ENCODE measurements at places on chromosomes 1 and 21.

DNA sequence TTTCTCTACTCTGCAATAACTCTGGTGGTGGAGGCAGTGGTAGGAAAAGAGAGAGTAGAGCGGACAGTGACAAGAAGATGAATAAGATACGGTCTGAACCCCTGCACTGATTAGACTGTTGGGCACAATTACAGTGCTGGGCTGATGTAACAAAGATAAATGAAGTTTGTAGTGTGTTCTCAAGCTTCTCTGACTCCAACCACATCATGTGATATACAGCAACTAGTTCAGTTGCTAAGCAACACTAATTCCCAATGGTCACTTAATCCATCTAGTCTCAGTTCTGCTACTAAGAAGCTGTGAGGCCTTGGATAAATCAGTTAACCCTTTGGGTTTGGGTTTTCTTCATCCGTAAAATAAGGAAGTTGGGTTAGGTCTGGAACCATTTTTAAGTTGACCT is 17.3 kb downstream of the DDR2 start:
- no peak for DNase-seq

DNA sequence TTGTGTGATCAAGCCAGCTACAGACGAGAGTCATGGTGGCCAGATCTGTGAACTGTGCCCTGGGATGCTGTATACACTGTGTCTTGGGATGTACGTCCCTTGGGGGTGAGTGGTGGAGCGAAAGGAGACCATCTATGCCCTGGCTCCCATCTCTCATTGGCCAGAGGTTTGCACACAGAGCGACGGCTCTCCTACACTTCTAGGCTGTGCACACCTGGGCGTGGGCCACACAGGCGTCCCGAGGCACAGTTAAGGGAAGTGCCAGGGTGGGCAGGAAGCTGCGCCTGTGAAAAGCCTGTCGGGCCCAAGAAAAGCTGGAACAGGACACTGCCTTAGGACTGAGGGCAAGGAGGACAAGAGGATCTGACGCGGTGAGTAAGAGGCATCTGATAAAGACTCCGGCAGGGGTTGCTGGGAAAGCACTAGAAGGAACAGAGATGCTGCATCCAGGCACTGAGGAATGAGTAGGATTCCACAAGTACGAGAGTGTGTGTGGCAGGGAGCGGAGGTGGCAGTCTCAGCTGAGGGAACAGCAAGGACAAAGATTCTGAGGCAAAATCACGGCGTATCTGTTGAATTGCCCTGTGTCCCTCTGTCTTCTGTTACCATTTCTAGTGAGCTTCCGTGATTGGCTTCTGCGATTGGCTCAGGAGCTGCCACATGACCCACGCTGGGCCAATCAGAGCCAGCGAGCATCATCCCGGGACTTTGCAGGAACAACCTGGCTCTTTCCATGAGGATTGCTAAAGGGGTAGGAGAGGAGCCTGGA is 67.9 kb upstream of the ZBTB40 start:
- DNase-seq: peak; percentile 13

- DNase-seq: no peak
Measured at GRCh38 chr1:32345289-32345827, 9.3 kb upstream of the MARCKSL1 start.

GRCh38 chr1:221832151-221832550 is 90.3 kb upstream of the DUSP10 start:
- no peak for DNase-seq

DNA sequence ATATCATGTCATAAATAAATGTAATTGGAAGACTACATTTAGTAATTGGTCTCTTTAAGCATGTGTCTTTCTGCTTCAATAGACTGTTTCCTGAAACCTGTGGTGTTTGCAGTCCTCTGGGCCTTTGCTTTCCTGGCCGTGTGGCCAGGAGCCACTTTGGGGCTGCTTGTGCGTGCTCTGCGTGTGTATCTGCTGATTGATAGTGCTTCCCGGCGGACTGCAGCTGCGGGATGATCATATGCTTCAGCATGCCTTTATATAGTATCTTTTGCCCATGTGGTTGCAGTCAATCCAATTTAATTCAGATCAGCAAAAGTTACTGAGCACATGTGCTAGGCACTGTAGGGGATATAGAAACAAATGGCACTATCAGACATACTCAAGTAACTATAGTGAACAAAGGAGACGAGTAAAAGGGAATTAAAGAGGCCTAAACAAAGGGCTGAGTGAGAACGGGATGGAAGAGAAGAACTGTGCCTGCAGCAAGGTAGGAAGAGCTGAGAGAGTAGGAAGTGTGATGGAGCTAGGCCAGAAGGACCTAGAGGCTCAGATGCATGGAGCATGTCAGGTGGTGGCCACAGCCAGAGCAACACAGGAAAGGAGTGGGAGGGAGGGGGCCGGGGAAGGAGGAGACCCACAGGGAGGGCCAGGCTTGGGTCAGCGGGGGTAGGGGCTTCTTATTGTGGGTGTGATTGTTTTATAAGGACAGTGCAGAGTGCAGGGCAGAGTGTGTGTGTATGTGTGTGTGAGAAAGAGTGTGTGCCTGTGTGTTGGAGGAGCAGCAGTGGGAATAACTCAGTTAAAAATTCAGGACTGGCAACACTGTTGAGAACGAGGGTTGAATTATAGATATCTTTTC is 27.2 kb upstream of the TTF2 start:
- DNase-seq: no peak

- peak; percentile 69 for DNase-seq
Measured at GRCh38 chr1:86394416-86394815, 1.7 kb downstream of the ODF2L start.

DNA sequence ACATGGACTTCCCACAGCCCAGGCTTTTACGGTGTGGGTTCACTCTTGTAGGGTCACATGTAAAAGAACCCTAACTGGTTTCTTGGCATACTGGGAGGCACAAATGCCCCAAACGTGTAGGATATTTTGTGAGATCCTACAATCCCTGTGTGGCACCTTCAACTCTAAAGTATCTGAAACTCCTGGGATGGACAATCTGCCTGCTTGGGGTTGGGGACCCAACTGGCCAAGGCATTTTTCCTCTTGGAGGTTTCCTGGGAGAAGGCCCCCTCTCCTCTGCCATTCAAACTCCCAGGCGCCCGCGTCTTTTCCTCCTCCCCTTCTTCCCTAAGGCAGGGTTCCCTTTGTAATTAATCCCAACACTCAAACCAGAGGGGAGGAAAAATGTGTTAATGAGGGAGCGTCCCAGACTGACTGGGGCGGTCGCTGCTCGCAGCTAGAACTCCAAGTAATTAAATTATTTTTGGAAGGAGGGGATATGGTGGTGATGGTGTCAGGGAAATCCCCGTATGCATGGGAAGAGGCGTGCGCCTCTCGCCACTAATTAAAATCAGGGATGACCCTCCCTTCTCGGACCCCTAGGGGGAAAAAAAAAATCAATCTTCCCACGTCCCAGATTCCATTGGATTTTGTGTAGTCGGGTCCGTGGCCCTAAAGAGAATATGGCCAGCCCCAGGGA is 681 bp upstream of the VANGL2 start:
- DNase-seq: no peak

GRCh38 chr1:229157480-229157879 is 113.4 kb upstream of the RAB4A start:
- DNase-seq: no peak

DNA sequence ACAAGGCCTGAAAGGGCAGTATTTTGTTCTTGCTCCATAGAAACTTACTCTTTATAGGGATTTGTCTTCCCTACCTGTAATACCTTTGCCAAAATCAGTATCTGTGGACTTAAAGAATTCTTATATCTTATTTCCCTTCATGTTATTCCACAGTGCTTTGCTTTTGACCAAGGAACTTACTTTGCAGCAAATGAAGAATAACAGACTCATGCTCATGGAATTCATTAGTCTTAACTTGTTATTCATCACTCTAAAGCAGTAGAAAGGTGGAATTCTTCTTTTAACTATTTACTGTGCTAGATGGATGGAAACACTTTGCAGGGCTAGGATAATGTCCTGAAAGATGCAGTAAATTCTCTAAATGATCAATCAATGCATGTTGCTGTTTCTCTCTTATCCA is 45.9 kb downstream of the DUSP10 start:
- DNase-seq: peak; percentile 53

GRCh38 chr1:18649693-18650370 is 19.2 kb downstream of the PAX7 start:
- peak; percentile 53 for DNase-seq

DNA sequence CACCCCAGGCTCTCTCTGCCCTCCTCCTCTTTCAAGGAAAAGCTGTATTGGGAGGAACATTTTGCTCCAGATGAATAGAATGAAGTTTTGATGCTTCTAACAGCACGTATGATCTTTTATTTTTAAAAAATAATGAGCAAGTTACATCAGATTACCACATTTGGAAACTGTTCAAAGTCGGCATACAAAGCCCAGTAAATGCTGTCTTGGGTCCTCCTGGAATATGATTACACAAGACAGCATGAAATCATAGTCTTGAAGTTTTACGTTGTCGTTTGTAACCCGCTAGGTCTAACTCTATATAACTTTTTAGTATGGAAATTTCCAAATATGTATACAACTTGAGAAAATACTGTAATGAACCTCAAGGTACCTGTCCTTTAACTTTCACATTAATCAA is 385.6 kb downstream of the HLX start:
- no peak for DNase-seq

DNA sequence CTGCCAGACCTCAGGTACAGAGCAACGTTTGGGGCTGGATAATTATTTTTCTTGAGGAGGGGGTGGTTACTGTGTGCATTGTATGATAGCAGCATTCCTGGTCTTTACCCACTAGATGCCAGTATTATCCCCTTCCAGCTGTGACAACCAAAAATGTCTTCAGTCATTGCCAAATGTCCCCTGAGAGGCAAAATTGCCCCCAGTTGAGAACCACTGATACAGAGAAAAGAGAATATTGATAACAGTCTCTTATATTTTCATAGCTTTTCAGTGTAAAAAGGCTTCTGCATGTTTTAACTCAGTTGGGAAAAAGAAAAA is 51.8 kb upstream of the SYT14 start:
- DNase-seq: no peak

GRCh38 chr1:44947063-44947773 is 39.2 kb downstream of the EIF2B3 start:
- DNase-seq: peak; percentile 66

DNA sequence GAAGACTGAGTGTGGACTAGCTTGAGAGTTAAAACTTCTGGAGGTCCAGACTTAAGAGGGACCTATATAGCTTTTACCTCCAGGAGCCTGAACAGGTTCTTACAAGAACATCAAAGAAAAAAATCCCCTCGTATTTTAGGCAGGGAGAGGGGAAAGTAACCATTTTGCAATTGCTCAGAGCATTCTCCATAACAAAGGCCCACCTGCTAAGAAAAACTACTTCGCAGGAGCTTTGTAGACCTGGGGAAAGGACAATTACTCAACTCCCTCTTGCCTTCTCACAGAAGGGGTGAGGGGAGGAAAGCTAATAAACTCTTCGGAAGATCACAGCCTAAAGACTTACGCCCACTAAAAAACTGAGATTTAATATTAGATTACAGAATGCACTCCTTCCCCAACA is 86.3 kb downstream of the RERE start:
- no peak for DNase-seq

GRCh38 chr21:38955495-38955894 is 149.8 kb downstream of the ETS2 start:
- peak; percentile 55 for DNase-seq
